Effector CD8-positive, alpha-beta T cell (primary cell): ENCODE measurements at places on chromosomes 4 and X.

- DNase-seq, result no peak
Measured at GRCh38 chrX:153984351-153985178, 12.0 kb downstream of the TMEM187 start.

DNA sequence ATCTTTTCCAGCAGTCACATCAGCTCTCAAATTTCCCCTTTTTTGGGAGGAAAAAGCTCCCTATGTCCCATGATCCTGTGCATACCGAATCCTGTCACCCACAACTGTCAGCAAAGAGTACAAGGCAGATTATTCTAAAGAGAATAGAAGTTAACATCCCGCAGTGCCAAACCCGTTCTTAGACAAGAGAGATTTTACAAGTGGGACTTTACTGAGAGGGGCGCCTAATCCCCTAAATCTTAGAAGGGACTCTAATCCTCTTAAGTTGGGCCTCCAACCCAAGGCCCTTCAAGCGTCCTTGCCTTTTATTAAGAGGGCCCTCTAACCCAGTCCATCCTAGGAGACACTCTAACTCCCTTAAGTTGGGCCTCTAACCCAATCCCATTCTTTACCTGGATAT is 193.9 kb downstream of the CPXCR1 start:
- DNase-seq, result no peak

- no peak for DNase-seq
Measured at GRCh38 chrX:120426599-120426998, 42.5 kb downstream of the LAMP2 start.

GRCh38 chr4:94508806-94509205 is 57.1 kb downstream of the PDLIM5 start:
- no peak for DNase-seq

GRCh38 chrX:132488180-132488705 is 595 bp downstream of the MBNL3 start:
- no peak for DNase-seq

- DNase-seq, result no peak
Measured at GRCh38 chr4:4269331-4269731, 20.6 kb downstream of the LYAR start.

DNA sequence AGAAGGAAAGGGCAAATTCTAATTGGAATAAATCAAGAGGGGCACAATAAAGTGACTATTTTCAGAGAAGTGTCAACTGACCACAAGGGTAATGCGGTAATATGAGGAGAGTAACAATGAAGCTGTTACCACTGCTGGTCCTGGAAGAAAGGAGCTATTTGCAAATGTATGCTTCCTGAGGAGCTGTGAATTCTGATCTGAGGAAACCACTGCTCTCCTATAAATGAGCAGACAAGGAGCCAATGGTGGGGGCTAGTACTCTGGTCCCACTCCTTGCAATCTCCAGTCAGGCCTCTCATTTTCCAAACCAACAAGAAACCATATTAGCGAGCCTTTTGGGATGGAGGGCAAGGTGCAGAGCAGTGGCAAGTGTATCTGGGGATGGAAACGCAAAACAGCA is 770.2 kb downstream of the FSTL5 start:
- DNase-seq, result no peak

GRCh38 chr4:76709772-76710090 is 188.2 kb downstream of the SOWAHB start:
- DNase-seq, result no peak

- no peak for DNase-seq
Measured at GRCh38 chrX:69024161-69024736, 141.0 kb downstream of the PJA1 start.

- no peak for DNase-seq
Measured at GRCh38 chr4:122537388-122538135, 81.0 kb upstream of the IL2 start.

DNA sequence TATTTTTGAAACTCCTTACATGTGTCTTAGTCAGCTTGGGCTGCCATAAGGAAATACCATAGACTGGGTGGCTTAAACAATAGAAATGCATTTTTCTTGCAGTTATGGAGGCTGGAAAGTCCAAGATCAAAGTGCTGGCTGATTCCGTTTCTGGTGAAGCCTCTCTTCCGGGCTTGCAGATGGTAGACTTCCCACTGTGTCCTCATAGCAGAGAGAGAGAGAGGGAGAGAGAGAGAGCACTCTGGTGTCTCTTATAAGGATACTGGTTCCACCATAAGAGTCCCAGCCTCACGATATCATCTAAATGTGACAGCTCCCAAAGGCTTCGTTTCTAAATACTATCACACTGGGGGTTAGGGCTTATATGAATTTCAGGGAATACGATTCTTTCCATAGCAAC is 39.7 kb downstream of the ENPEP start:
- DNase-seq, result no peak

- DNase-seq, result no peak
Measured at GRCh38 chr4:147361726-147362125, 119.2 kb upstream of the EDNRA start.

DNA sequence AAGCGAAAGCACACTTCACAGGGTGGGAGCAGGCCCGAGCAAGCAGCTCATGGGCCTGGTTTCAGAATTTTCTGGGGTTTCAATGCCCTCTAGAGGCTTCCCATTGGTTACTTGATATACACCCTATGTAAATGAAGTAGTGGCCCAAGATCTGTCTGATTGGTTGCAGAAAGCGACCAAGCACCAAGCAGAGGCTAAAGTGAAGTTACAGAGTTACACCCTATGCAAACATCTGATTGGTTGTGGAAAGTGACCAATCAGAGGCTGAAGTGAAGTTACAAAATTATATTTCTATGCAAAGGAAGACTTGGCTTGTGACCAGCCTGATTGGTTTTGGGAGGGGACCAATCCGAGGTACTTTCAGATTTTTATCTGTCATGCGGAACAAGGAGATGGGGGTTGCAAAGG is 8.2 kb downstream of the FHIP1A start:
- no peak for DNase-seq

GRCh38 chr4:121280425-121280824 is 100.4 kb downstream of the QRFPR start:
- no peak for DNase-seq

DNA sequence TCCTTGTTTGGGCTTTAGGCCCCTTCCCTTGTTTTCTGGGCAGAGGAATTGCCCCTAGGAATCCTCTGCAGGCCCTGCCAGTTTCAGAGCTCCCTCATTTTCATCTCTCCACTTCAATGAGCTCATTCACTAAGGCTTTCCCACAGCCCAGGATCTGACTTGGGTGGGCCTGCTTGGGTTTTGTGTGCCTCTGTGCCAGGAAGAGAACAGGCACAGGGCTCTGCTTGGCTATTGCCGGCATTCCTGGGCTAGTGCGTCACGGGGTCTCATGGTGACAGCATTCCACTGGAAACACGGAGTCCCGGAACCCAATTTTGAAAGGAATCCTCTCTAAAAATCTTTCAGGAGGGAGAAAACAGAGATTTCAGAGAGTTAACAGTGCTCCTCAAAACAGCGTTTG is 150.5 kb downstream of the VCX3A start:
- DNase-seq, result no peak

DNA sequence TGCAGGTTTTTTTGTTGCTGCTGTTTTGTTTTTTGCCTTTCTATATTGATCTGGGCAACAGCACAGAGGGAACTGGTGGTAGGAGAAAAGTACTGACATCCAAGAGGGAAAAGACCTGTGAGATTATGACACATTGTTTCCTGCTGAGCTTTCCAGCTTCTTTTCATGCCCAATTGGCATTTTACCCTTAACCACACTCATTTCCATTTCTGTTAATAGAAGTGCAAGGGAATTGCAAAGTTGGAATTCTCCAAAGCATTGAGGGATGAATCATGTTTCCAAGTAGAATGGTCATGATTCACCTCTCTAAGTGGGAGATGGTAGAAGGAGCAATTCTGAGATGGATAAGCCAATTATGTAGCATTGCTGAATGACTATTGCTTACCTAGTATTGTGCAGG is 161.5 kb downstream of the PPARGC1A start:
- no peak for DNase-seq

- no peak for DNase-seq
Measured at GRCh38 chrX:130594453-130594916, 192.7 kb downstream of the RBMX2 start.

GRCh38 chr4:114986133-114986532 is 127.3 kb downstream of the NDST4 start:
- no peak for DNase-seq

DNA sequence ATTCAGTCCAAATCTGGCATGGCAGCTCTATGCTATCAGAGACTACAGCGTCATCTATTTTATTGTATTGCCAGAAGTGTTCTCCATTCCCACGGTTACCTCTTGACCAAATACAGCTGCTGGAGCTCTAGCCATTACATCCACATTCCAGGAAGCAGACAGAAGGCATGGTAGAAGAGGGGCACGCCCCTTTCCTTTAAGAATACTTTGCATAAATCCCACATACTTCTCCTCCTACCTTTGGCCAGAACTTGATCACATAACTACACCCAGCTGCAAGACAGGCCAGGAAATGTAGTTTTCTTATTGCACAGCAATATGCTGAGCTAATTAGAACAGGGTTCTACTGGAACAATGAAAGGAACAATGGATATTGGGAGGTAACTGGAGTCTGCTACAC is 14.9 kb downstream of the SLC9A7 start:
- no peak for DNase-seq

DNA sequence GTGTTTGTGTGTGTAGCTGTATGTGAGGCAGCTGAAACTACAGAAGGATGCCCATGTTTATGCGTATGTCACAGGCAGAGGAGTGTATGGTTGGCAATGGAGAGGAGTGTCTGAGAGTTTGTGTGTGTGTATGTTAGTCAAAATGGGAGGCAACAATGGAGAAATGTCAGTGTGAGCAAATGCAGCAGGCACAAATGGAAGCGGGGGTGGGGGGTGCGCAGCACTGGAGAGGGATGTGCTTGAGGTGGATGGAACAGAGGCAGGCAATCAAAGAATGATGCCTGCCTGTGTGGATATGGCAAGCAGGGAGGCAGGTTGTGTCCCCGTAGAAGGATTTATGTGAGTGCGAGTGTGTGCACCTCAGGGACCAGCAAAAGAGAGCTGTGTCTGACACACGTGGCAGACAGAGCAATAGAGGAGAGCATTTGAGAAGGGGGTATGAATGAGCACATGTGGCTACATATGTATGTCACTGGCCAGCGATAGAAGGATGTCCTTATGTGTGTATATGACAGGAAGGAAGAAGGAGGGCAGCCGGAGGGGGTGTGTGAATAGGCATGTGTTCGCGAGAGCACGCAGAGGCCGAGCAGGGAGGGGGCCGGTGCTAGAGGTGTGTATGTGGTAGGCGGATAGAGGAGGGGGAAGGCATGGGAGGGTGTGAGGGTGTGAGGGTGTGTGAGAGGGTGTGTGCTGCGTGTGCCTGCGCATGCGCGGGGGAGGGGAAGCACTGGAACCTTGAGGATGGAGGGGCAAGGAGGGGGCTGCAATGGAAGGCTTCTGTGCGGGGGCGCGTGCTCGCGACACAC is 1.1 kb downstream of the PJA1 start:
- DNase-seq, result peak; percentile 23

DNA sequence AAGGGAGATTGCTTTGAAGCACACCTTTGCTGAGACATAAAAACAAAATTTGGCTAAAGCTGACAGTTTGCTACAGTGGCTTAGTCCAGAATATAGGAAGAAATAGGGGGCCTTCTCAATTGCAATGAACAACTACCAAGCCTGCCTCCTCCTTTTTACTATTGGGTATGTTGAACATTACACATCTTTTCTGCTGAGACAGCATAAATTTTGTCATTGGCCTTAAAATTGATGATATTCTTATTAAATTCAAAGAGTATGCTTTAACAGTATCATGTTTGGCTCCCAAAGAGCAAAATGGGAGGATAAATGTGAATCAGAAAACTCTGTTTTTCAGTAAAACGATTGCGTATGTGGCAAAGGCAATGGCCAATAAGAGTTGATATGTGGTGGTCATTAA is 721.9 kb upstream of the IGFBP7 start:
- DNase-seq, result no peak

DNA sequence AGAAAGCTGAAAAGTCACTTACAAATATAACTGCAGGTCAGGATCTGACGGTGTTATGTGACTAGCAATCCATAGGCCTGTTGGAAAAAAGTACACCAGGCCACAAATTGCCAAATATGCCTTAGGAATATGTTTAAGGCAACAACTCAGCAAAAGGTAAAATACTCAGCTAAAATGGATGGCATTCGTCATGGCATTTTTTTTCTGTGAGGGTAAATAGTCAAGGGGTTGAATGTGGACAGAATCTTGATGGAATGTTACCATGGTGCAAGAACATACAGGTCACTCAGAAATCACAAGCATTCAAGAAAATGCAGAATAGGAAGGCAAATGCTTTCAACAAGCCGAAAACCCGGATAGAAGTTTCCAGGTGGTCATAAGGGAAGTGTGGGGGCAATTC is 121.7 kb upstream of the MBNL3 start:
- no peak for DNase-seq

DNA sequence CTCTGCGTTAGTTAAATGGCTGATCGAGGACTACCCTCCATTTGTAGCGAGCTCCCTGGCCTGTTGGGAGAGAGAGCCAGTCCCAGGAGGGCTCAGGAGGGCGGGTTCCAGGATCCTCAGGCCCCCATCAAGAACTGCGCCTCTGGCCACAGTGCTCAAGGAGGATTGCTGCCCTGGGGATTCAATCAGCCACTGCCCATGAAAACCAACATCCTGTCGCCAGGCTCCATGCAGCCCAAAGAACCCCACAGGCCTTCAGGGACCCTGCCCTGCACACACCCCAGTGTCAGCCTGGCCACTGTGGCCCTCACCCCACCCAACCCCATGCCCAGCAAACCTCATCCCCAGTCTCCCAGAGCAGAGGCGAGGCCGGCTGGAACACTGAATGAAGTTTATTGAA is 4.3 kb downstream of the PNMA6F start:
- DNase-seq, result no peak

GRCh38 chr4:17957688-17958087 is 63.9 kb downstream of the LCORL start:
- DNase-seq, result no peak

- no peak for DNase-seq
Measured at GRCh38 chr4:44740201-44740600, 13.8 kb upstream of the GNPDA2 start.

- no peak for DNase-seq
Measured at GRCh38 chrX:108091878-108092291, 307 bp downstream of the ATG4A start.

DNA sequence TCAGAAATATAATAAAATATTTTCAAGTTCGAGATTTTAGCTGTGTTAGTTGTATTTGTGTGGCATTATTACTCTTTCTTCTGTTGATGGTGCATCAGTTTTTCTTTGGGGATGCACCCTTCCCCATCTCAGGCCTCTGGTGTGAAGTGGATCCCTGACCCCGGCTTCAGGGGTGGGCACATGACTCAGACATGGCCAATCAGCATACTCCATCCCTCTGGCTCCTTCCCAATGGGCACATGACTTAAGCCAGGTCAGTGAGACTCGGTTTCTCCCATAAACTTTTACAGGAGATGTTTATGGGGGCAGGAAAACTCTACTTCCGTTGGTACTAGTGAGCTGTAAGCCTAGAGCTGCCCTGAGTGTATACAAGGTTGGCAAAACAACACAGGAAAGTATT is 3.0 kb upstream of the KIT start:
- no peak for DNase-seq

DNA sequence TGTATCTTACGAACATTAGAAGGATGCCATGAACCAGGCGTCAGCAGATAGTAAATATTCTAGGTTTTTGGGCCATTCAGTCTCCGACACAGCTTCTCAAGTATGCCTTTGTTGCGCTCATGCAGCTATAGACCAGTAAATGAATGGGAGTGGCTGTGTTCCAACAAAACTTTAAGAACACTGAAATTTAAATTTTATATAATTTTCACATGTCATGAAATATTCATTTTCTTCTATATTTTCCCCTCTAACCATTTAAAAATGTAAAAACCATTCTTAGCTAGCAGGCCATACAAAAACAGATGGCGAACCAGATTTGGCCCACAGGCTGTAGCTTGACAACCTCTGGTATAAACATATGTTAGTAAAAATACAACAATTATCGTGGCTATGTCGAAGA is 151.8 kb upstream of the KIT start:
- no peak for DNase-seq
